Suppressor macrophage (primary cell): ENCODE measurements at places on chromosomes 4 and X.

GRCh38 chrX:106454991-106455390 is 156.8 kb upstream of the RADX start:
- no peak for DNase-seq

- DNase-seq, result no peak
Measured at GRCh38 chrX:85544609-85545008, 165.1 kb upstream of the POF1B start.

DNA sequence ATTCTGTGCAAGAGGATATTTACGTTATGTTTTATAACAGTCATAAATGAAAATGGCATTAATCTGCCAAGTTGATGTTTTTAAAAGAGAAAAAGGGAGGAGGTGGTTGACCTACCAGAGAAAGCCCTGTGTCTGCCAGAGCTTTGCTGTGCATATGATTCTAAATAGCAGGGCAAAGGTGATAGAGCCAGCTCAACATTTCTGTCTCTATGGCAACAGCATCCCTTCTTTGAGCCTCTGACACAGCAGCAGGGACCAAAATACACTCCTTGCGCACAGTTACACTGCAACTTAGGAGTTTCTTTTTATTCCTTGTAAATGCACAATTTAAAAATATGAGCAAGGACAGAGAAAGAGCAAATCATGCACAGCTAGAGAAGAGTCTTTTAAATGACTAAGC is 133.3 kb upstream of the RAI2 start:
- no peak for DNase-seq

DNA sequence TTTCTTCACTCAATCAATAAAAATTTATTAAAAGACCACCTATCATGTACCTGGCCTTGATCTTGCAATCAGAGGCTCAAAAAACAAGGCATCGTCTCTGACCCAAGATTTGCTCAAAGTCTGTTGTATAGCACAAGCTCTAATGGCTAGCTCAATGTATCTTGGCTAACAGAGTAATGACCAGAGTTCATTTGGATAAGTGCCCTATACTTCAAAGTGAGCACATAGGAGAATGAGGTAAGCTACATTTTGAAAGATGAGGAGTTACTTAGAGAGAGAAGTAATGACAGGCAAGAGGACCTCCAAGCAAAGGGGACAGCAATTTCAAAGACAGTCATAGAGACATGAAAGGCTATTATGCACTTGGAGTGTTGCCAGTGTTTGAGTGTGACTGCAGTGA is 22.9 kb upstream of the GABRQ start:
- DNase-seq, result no peak

DNA sequence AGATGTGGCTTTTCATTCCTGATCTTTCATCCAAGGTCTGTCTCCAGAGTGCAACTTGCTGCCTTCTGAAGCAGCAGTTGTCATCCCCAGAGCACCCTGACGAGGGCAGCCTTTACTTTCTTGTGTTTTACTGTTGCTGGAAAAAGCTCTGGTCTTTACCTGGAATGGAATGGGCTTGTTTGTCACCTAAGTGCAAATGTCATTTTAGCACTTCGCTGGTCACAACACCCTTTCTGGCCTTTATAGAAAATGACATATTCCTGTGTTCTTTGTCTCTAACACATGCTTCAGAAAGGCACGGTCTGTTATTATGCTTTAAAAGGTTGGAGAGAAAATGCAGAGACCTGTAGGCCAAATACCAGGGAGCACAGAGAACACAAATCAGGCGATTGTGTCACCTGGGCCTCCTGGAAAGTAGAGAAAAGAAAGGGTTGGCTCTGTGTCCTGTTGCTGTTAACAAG is 332.7 kb upstream of the IGFBP7 start:
- DNase-seq, result peak; percentile 17

GRCh38 chr4:17142232-17142711 is 243.8 kb upstream of the LDB2 start:
- no peak for DNase-seq

- no peak for DNase-seq
Measured at GRCh38 chr4:18582841-18583240, 561.3 kb upstream of the LCORL start.

GRCh38 chr4:62457356-62457755 is 1257.2 kb downstream of the ADGRL3 start:
- DNase-seq, result no peak

DNA sequence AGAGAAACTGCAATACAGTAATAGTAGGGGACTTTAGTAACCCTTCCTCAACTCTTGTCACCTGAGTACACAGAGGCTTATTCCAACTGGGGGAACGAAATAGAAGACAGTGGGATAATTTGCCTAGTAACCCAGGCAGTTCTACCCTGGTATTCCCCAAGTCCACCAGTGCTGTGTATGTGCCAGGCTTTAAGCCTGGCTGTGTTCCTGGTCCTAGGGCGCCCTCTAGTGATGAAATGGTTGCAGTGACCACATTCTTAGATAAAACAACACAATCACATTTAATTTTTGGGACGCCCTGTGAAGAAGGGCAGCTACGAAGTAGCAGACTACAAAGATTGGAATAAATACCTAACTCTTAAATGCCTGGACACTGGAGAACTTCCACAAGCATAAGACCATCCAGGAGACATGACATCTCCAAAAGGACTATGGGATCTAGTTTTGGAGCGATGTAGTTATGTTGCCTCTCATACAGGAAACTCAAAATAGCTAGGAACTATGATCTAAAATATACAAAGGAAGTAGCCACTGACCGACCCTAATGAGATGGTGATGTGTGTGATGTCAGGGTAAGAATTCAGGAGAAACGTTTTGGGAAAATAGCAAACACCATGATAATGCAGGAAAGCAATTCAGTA is 288.5 kb upstream of the ZCCHC13 start:
- peak; percentile 76 for DNase-seq

DNA sequence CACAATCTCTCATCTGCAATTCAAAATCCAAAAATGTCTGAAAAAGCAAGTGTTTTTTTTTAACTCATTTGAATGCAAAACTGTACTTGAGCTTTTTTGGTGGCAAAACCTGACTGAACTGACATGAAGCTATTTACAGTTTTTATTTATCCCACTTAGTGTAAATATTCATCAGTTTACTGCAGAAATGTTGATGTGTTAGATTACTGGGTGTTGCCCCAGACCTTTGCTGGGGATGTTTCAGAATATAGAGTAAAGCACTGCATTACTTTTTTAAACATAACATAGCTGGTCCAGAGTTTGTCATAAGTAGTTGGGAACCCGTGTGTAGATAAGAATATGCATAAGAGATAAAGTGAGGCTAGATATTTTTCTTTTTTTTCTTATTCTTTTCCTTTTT is 27.3 kb downstream of the PTPN13 start:
- no peak for DNase-seq

DNA sequence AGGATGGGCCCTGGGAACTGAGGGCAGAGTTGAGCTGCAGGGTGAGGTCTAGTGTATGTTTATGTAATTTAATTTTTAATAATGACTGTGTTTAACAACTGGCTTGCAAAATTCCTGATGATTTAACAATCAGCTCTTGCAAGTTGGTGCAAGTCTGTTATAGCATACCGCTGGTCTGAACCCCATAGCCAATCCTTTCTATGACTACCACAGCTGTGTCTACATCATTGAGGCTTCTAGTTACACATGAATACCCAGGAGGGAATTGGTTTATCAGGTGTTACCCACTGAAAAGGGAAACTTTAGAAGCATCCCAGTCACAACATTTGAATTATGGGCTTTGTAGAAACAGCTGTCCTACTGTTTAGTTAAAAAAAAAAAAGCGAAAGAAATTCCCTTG is 38.3 kb downstream of the SUPT20HL1 start:
- no peak for DNase-seq

GRCh38 chr4:169438057-169438480 is 167.3 kb upstream of the SH3RF1 start:
- no peak for DNase-seq
